GM04504 (cell line): ENCODE measurements at places on chromosomes 2 and 18.

DNA sequence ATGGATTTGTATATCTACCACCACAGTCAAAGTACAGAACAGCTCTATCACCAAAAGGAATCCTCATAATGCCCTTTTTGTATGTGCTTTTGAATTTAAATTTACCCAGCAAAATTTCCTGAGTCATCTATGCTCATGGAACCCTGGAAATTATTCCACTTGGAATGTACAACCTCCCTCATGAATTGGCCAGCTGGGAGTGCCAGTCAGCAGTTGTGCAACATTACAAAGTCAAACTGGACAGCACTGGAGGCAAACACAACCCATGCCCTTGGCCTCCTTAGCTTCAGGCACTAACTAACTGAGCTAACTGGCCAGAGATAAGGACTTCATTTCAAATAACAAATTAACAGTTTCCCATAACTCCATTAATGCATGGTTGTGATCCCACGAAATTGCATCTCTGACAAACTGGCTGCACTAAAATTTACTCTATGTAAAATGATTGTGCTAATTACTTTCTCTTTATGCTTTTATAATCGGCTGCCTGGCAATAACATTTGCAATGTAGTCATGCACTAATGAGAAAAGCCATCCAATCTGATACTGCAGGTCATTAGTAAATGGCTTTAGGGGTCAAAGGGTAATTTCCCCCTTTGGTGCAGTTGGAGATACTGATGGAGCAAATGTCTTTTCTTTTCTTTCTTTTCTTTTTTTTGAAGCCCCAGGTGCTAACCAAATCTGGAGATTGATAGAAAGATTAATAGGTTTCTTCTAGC lies 270.5 kb downstream of the ACTR3 start:
- no peak for DNase-seq

GRCh38 chr2:10873790-10874437 lies 37.8 kb upstream of the KCNF1 start:
- no peak for DNase-seq

GRCh38 chr2:179518830-179519229 lies 254.2 kb upstream of the SESTD1 start:
- no peak for DNase-seq

DNA sequence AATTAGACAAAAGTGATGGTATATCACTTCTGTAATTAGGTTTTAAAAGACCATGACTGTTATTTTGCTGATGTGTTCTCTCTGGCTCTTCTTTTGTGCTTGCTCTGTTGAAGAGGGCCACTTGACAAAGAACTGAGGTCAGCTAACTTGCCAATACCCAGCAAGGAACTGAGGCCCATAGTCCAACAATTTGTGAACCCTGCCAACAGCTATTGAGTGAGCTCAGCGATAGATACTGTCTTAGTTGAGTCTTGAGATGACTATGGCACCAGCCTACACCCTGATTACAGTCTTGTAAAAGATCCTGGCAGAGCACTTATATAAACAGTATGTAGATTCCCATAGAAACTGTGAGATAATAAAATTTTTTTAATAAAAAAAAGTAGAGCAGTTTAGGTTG lies 103.0 kb downstream of the BMPR2 start:
- DNase-seq, result no peak

GRCh38 chr2:159902722-159903121 lies 104.7 kb upstream of the CD302 start:
- DNase-seq, result no peak

DNA sequence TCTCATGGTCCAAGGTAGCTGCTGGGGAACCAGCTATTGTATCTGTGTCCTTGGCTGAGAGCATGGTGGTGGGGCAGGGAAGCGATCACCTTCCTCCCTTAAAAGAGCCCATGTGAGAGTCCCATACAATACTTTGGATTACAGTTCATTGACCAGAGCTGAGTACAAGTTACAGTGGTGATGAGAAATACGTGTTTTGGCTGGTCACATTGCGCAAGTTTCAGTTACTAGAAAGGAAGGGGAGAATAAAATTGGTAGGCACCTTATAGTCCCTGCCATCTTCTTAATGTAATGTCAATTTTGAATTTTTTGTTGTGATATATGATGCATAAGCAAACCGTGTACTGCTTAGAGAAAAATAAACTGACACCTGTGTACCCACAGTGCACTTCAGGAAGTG lies 67.7 kb downstream of the ZNF407 start:
- DNase-seq, result no peak

GRCh38 chr2:73109431-73110167 lies 3.1 kb downstream of the RAB11FIP5 start:
- no peak for DNase-seq

- DNase-seq, result no peak
These were observed 72.9 kb upstream of the STK39 start for GRCh38 chr2:168320267-168320666.

- DNase-seq, result no peak
These were observed 138.0 kb downstream of the ZFP36L2 start for GRCh38 chr2:43088143-43089073.

GRCh38 chr18:32381761-32382160 lies 88.9 kb downstream of the GAREM1 start:
- DNase-seq, result no peak
